ENCODE measurements at places on chromosomes 16 and 17.

DNA sequence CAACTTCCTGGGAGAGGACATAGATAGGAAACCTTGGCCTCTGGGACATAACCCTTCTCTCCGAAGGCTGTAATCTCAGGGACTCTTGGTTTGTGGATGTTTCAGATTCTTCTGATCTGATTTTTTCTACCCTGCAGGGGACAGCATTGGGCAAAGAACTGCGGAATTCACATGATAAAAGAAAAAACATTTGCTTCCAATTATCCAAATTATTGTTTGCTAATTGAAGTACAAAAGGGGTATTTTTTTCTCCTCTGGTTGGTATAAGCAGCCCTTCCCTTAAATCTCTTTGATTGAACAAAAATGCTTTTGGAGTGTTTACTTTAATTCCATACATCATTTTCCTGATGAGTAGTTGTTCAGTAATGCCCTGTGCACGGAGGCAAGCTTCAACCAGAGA lies 251.7 kb upstream of the IRX3 start:
- DNase-seq, result no peak

DNA sequence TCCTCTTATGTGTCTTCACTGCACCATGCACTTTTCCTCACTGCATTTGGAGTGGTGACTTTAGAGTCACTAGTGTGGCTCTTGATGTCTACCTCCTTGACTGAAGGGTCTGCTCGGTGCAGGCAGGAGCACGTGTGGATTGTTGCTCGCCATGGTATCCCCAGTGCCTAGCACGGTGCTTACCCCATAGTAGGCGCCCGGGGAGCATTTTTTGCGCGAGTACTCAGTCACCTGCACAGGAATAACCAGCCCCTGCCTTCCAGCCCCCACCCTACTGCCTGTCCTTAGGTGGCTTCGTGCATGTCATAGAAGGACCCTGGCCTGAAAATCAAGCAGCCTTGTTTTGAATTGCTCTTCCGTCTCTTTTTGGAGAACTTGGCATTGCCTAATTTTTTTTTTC lies 31.3 kb downstream of the CDRT15 start:
- no peak for DNase-seq

DNA sequence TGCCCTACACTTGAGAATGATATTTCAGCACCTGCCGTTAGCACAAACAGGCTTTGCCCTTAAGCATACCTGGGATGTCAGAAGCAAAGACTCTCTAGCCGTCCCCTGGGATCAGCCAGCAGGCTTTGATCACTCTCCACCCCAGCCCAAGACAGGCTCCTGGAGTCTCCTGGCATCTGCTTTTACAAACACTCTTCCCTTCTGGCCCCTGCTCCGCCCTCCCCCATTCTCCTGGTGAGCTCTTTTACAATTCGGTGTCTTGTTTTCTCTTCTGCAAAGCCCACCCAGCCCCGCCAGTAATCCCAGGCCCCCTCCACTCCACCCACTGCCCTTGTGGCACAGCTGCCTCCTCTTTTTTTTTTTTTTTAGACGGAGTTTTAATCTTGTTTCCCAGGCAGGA lies 50.4 kb downstream of the KATNIP start:
- DNase-seq, result no peak

GRCh38 chr17:39527220-39527813 lies 66.0 kb downstream of the CDK12 start:
- DNase-seq, result no peak

DNA sequence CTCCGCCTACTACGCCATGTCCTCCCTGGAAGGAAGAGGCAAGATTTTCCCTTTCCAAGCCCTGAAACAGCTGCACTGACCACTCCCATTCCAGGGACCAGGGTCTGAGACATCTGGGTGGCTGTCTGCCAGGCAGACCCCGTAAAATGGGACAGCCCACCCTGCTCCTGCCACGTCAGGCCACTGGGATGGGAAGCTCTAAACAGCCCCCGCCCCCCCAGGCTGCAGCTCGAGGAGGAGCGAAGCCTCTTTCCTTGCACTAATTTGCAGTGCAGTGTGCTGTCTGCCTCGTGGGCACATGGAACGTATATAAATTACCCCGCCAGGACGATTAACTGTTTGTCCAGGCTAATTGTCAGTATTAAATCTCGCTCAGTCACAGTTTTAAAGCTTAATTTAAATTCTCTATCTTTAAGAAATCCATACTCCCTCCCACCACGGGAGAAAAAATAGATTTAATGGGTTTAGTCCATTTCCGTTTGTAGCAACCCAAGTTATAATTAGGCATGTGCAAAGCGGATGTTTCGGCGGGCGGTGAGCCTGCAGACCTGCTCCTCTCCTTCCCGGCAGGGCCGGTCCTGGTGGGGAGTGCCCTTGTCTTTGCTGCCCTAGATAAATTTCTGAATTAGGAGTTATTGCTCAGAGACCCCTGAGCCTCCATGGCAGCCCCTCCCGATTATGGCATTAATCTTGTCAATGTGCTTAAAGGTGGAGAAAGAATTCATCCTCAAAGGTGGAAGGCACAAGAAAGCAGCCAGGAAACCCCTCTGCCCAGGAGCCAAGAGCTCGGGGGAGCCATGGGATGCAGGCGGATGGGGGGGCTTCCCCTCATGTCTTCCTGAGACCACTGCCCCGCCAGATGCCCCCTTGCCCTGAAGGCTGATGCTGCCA lies 268.0 kb upstream of the TNRC6C start:
- no peak for DNase-seq

DNA sequence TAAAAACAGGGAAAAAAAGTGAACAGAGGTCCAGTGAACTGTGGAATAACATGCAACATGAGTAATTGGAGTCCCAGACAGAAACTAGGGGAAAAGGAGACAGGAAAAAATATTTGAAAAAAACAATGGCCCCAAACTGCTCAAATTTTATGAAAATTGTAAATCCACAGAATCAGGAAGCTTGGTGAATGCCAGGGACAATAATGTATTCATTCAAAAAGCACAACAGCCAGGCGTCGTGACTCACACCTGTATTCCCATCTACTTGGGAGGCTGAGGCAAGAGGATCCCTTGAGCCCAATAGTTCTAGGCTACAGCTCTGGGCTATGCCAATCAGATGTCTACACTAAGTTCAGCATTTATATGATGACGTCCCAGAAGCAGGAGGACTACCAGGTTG lies 23.7 kb downstream of the NCOR1 start:
- no peak for DNase-seq

GRCh38 chr17:57556320-57556719 lies 188.8 kb downstream of the CCDC182 start:
- no peak for DNase-seq
